ENCODE measurements at places on chromosomes 7 and 10.
A peak's percentile ranks its signal among the peaks of the same experiment; 100 is the strongest.

DNA sequence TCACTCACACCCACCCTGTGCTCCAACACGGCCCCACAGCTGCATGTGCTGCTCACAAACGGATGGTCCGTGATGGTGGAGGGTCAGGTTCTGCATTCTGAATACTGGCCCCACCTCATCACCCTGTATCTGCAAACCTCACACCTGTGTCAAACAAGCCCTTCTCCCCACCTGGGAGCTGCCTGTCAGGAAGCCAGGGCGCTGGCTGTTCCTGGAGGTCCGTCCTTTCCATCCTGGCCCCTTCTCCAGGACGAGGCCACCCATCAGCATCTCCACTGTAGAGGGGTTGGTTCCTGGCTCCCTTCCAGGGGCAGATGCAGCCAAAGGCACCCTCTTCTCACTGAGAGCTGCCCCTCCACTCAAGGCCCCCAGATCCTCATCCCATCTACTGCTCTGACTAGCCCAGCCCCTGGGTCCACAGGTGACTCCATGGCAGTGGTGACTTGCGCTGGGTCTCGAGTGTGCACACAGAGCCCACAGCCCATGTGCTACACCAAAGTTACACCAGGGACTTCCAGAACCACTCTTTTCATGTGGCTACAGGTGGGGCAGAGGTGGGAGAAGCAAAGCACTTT is 229.4 kb downstream of the TNS3 start:
- DNase-seq = no peak

- DNase-seq = no peak
These were observed 161.8 kb downstream of the ETV1 start for GRCh38 chr7:13827716-13828115.

- no peak for DNase-seq
These were observed 25.0 kb downstream of the GPER1 start for GRCh38 chr7:1112625-1113547.

DNA sequence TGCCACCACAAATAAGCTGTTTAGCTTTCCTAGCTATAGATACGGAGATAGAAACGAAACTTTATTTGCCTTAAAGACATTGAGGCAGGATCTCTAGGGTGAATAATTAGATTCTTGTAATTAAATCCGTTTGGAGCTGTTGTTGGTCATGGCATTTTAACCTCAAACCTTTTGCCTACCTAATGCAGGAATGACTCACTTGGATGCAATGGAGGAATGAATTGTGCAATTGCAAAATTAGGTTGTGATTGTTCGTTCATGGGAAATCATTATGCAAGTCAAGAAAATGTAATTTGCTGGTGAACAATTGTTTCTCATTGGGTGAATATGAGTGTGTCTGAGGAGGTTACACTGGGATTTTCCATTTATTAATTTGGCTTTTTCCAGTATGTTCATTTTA is 703.5 kb downstream of the GATA3 start:
- DNase-seq = no peak

DNA sequence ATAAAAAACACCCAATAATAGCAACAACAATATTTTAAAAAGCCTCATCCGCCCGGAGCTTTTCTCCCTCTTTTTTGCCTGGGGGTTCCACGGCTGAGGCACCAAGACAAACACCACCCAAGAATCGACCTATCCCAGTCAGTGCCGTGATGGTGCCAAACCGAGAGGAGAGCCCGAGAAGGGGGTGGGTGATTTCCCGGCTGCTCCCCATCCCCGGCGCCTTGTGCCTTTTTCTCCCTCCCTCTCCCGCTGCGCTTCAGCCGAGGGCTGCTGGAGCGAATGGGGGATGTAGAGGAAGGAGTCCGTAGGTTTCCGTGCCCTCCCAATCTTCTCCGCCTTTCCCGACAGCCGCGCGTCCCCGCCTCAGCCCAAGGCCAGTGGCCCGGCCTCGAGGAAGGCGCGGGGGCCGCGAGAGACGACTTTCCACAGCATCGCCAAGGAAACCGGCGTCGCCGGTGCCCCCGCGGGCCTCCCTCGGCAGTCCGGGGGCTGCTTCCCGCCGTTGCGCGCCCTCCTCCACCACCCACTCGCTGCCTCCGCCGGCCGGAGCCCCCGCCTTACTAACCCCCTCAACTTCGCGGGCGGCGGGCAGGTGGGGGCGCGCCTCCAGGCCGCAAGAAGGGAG is 1.3 kb downstream of the EGR2 start:
- no peak for DNase-seq

- DNase-seq = no peak
These were observed 700 bp downstream of the MTPN start for GRCh38 chr7:135976312-135977006.

DNA sequence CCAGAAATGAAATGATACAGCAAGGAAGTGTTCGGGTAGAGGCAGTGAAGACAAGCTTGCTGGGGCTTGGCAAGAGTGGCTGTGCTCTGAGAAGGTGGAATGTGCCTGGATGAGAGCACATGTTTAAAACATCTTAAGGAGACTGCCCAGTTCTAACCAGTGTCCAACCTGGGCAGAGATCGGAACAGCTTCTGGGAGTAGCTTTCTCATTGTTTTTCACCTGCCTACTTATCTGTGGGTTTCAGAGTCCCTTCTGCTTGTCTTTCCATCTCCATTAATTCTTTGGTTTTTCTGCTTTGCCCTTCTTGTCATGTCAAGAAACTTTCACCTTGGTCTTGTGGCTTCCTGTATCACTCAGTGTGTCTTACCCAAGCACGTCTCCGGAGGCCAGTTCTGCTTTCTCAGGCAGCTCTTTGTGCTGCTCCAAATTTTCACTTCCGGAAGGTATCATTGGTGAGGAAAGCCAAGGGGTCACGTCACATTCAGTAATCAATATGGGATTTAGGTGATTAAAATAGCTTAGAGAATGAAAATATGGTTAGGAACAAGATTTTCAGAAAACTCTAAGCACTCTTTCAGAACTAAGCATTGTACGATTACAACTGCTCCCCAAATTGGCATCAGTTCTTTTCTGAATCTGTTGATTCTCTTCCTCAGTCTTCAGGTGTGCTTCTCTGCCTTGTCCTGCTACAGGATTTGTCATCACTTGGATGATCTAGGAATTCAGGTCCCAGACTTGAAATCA is 5.5 kb upstream of the LAMB4 start:
- no peak for DNase-seq

GRCh38 chr7:100119970-100120732 is 717 bp downstream of the CNPY4 start:
- peak; percentile 76 for DNase-seq

- no peak for DNase-seq
These were observed 15.6 kb downstream of the ASB4 start for GRCh38 chr7:95501261-95501832.

- no peak for DNase-seq
These were observed 6.9 kb upstream of the PFKP start for GRCh38 chr10:3060481-3060889.

DNA sequence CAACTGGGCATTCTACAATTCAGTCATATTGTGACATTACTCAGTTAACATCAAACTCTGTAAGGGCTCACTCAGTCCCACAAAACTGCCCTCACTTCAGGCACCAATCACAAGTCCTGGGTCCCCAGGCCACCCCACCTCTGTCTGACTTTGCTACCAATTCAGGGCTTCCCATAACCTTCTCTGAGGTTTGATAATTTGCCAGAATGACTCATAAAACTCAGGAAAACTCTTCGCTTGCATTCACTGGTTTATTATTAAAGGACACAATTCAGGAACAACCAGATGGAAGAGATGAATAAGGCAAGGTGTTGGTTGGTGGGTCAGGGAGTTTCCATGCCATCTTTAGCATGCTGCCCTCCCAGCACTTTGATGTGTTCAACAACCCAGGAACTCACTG is 41.3 kb downstream of the AVL9 start:
- DNase-seq = no peak

DNA sequence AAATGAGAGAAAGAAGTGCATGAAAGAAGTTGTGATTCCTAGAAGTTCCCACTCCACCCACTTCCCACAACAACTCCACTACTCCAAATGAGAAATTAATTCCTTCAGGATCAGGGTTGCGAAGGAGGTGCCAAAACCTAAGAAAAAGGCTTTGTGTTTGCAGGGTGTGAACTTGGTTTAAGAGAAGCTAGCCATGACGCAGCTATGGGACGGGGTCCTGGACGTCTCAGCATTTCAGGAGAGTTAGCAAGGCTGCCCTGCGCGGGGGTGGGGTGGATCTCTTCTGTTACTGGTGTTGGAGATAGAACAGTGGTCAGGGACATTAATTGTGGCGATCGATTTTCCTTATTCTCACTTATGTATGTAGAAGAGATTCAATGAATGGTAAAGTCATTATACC is 61.2 kb downstream of the CHST3 start:
- no peak for DNase-seq

DNA sequence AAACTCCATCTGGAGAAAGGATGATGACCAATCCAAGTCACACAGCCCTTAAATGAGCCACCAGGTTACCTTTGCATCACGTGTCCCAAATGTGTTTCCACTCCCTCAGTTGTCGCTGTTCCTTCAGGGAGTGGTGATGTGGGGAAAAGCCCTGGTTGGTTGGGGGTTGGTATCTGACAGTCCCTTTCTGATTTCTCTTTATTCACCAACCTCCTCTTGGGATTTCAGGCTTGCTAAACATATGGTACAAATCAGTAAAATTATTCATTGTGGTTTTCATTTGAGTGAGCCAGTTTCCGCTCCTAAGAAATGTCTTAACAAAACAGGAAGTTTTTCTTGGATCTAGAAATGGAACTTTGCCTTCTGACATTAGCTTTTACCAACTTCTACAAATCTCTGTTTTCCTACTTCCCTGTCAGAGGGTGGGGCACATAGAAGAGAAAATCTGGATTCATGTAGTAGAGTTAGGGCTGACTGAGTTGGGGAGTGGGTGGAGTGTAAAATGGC is 40.0 kb upstream of the KMT2E start:
- DNase-seq = no peak

DNA sequence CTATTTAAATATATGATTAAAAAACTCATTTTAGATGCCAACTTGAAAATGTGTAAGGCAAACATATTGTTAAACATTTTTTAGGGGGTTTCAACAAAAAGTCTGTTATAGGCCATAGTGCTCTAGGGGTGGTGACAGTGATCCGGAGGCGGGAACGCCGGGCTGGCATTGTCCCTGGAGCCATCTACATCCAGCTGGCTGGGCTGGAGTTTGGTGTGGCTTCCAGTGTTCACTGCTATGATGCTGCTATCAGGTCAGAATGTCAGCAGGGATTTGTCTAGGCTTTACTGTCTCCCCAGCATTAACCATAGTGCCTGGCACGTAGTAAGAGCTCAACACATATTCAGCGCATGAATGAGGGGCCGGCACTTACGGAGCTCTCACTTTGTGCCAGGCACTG is 1.9 kb upstream of the SLC18A2 start:
- DNase-seq = no peak

DNA sequence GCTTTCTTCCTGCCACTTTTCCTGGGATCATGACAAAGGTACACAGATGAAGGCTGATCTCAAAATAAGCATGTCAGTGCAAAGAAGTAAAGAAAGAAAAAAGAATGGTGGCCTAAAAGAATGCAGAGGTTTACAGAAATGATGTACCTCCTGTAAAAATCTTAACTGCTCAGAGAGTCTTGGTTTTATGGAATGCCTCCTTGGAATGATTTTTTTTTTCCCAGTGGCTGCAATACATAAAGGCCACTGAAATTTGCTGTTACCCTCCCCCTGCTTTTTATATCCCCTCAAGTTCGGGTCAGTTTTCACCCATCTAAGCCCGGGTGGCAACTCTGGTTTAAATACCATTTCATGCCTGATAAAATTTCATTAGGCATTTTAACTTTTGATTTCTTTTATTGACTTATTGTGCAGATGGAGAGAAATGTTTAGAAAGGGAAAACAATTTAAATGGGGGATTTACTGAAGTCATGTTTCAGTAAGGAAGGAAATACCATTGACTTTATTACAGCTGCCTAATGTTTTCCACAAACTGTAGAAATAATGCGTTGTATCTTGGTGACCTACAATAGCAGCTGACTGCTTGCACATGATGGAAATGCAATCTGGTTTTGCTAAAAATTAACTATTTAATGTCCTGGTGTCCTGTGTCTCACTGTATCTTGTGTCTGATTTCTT is 102.5 kb downstream of the SAMD9 start:
- no peak for DNase-seq

GRCh38 chr10:104391150-104391968 is 37.7 kb downstream of the CFAP58 start:
- DNase-seq = no peak

GRCh38 chr7:1354661-1355567 is 104.4 kb downstream of the MICALL2 start:
- DNase-seq = no peak

GRCh38 chr10:123139521-123140163 is 3.9 kb downstream of the HMX3 start:
- DNase-seq = no peak

DNA sequence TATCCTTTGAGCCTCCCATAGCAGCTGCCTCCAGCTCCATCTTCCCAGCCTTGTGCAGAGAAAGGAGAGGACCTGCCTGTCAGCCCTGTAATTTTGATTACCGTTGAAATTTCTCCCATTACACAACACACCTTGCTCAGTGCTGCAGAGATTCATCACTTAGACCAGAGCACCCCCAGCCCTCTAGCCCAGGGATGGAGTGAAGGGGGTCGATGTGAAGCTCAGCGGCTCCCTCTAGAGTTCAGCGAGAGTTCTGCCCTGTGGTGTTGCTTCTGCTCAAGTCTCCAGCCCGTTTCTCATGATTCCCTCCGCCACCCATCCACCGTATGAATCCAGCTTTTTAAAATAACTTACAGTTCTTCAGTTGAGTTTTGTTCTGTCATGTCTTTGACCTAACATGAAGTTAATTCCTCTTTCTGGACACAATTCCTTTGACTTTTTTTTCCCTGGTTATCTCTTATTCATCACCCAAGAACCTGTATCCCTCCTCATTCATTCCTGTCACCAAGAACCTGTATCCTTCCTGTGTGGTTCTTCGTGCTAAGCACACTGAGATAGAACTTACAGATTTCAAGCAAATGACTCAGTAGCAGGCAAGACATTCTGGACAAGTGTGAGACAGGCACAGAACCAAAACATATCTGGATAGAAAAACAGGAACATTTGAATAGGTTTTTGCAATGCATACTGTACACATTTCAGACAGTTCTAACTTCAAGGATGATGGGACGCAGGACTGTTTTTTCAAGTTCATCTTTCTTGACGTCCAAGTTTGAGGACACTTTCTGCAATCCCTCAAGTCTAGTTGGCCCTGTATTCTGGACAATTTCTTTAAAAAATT is 35.0 kb upstream of the ZNF32 start:
- no peak for DNase-seq

- DNase-seq = no peak
These were observed 251.7 kb upstream of the CSTF2T start for GRCh38 chr10:51950996-51951555.

GRCh38 chr7:116610210-116610609 is 61.8 kb upstream of the MET start:
- no peak for DNase-seq

- DNase-seq = no peak
These were observed 68.9 kb downstream of the HTR7 start for GRCh38 chr10:90788968-90789367.

Data from caudate nucleus (tissue), 63 donors.